ENCODE measurements at places on chromosomes 13 and 19. TPM values are rescaled to one million over a fixed set of nuclear protein-coding genes. Genes with fewer than 3 reads are reported as not detected.
A peak's percentile ranks its signal among the peaks of the same experiment; 100 is the strongest.

The SERPINE3 gene
- total RNA-seq, result not detected

DNA sequence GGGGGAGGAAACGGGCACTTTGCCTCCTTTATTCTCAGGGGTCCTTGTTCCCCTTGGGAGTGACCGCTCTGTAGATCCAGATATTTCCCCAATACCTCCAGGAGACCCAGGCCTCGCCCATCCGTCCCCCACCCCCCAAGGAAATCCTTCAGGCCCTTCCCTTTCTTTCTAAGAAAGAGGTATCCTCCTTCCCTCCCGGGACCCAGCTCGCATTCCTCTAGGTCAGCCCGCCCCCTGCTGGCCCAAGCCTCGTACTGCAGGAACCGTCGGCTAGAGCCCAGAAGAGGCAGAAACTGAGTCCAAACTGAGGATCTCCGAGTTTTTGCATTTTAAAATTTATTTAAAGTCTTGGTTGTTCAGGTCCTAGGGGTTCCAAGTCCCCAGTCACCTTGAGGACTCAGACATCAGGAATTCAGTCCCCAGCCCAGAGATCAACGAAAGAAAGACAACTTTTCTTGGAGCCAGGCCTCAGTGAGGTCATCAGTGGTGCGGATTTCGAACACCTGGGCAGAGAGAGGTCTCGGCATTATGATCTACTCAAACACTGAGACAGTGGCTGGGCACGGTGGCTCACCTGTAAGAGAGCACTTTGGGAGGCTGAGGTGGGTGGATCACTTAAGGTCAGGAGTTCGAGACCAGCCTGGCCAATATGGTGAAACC is 7.5 kb upstream of the LRFN1 start:
- H3K4me1 ChIP-seq, result peaks cover 4% of the 10 kb centered on the region
- H3K4me3 ChIP-seq, result no peak overlapping the region
- peak; percentile 82 for DNase-seq
- no peak overlapping the region for H3K27ac ChIP-seq

DNA sequence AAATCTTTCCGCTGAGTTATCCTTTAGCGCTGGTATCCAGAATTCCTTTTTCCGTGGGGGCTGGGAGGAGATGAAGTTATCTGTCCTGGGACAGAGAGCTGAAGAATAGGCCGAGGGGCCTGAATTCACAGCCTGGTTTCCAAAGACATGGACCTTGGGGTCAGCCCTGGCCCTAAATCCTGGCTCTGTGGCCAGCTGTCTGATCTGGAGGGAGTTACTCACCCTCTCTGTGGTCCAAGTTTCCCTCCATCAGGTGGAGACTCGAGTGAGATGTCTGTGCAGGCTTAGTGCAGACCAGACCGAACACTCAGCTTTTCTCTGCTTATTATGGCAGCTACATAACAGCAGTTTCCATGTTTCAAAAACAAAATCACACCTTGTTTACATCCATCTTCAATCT is 59.6 kb downstream of the CDADC1 start:
- no peak for DNase-seq
- peaks cover 60% of the 10 kb centered on the region for H3K4me1 ChIP-seq
- peak overlapping the region; percentile 85 for H3K27ac ChIP-seq
- no peak overlapping the region for H3K4me3 ChIP-seq

GRCh38 chr19:50500060-50500752 is 10.8 kb downstream of the JOSD2 start:
- no peaks in the 10 kb centered on the region for H3K36me3 ChIP-seq
- H3K4me3 ChIP-seq, result peak overlapping the region; percentile 70
- DNase-seq, result peak; percentile 83
- H3K27ac ChIP-seq, result peak overlapping the region; percentile 98
- peaks cover 8% of the 10 kb centered on the region for H3K4me1 ChIP-seq
- no peaks in the 10 kb centered on the region for H3K27me3 ChIP-seq

DNA sequence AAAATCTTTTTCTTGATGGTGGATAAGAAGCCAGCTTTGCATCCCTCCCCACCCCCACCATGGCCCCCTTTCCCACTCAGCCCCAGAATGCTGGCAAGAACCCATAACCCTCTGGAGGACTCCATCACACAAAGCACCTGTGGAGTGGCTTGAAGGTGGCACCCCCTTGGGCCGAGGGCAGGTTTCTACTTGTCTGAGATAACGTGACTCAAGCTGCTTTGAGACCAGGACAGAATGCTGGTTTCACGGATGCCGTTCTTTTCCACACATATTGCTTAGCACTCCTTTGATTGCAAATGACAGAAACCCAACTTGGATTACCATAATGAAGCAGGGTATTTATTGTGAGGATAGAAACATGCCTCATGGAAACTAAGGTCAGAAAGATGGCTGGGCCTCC is 82.2 kb downstream of the LACC1 start:
- no peaks in the 10 kb centered on the region for H3K36me3 ChIP-seq
- H3K27me3 ChIP-seq, result no peaks in the 10 kb centered on the region
- no peak overlapping the region for H3K4me3 ChIP-seq
- peaks cover 3% of the 10 kb centered on the region for H3K4me1 ChIP-seq
- no peak overlapping the region for H3K27ac ChIP-seq

GRCh38 chr13:38202740-38203139 is 146.9 kb upstream of the UFM1 start:
- H3K27ac ChIP-seq, result no peak overlapping the region
- H3K36me3 ChIP-seq, result no peaks in the 10 kb centered on the region
- H3K4me1 ChIP-seq, result no peaks in the 10 kb centered on the region
- H3K27me3 ChIP-seq, result no peaks in the 10 kb centered on the region

- DNase-seq, result no peak
- H3K36me3 ChIP-seq, result no peaks in the 10 kb centered on the region
- H3K27me3 ChIP-seq, result no peaks in the 10 kb centered on the region
- no peak overlapping the region for H3K4me3 ChIP-seq
- H3K27ac ChIP-seq, result no peak overlapping the region
Observed at GRCh38 chr19:55305491-55305890, 19.6 kb downstream of the TMEM150B start.

The KIR2DL1 gene
- not detected for total RNA-seq

The DMWD gene
- 69.2 TPM for total RNA-seq

- DNase-seq, result peak; percentile 92
- H3K27me3 ChIP-seq, result no peaks in the 10 kb centered on the region
- no peaks in the 10 kb centered on the region for H3K36me3 ChIP-seq
- peak within 1 kb of the TSS; percentile 72 for H3K4me3 ChIP-seq
Observed at GRCh38 chr19:20077791-20078463, at the start of gene ZNF90. ZNF90 (plus strand) TSS chr19:20078000; CDS start chr19:20078133, 133 bp downstream.

The B3GNT3 gene
- not detected for total RNA-seq

The KIR3DL2 gene
- total RNA-seq, result not detected

The SYCN gene
- not detected for total RNA-seq

- H3K36me3 ChIP-seq, result peaks cover 52% of the 10 kb centered on the region
- DNase-seq, result no peak
- H3K27ac ChIP-seq, result peak overlapping the region; percentile 40
- H3K4me1 ChIP-seq, result peaks cover 47% of the 10 kb centered on the region
- no peaks in the 10 kb centered on the region for H3K27me3 ChIP-seq
Observed at GRCh38 chr19:2231621-2232221, 4.4 kb downstream of the PLEKHJ1 start.

- H3K4me1 ChIP-seq, result peaks cover 17% of the 10 kb centered on the region
- no peaks in the 10 kb centered on the region for H3K36me3 ChIP-seq
- H3K27me3 ChIP-seq, result peaks cover 6% of the 10 kb centered on the region
- peak overlapping the region; percentile 53 for H3K4me3 ChIP-seq
Observed at GRCh38 chr19:16001481-16002312, 52.9 kb downstream of the OR10H4 start.

- peak; percentile 18 for DNase-seq
- peak overlapping the region; percentile 53 for H3K4me3 ChIP-seq
- no peaks in the 10 kb centered on the region for H3K4me1 ChIP-seq
Observed at GRCh38 chr19:23203841-23204344, 46.3 kb downstream of the ZNF724 start.

DNA sequence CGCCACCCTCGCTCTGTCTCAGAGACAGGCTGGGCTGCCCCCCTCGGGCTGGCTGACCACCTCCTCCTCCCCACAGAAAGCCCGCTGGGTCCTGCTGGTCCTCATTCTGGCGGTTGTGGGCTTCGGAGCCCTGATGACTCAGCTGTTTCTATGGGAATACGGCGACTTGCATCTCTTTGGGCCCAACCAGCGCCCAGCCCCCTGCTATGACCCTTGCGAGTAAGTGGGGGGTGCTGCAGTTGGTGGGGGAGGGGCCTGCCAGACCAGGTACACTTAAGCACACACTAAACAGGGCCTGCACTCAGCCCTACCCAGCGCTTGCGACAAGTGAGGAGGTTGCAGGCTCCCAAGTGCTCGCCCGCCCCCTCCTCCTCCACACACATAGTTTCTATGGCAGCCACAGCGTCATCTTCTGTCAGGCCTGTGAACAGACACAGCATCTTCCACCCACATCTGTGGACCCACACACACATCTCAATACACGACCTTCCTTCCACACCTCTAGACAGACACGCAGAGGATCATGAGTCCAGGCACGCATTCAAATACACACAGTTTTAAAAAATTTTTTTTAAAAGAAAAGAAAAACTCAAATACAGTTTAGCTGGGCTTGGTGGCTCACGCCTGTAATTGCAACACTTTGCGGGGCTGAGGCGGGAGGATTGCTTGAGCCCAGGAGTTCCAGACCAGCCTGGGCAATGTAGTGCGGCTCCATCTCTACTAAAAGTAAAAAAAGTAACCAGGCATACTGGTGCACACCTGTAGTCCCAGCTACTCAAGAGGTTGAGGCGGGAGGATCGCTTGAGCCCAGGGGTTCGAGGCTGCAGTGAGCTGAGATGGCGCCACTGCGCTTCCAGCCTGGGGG is 18.4 kb downstream of the PLD3 start:
- no peaks in the 10 kb centered on the region for H3K27me3 ChIP-seq
- peaks cover 51% of the 10 kb centered on the region for H3K36me3 ChIP-seq
